ENCODE measurements at places on chromosomes 6 and 20. TPM values are rescaled to one million over a fixed set of nuclear protein-coding genes. Genes with fewer than 3 reads are reported as not detected.

- ATAC-seq = no peak
Measured at GRCh38 chr20:6882561-6883291, 115.2 kb downstream of the BMP2 start.

GRCh38 chr20:4451487-4452081 is 270.1 kb upstream of the PRND start:
- no peak for ATAC-seq

DNA sequence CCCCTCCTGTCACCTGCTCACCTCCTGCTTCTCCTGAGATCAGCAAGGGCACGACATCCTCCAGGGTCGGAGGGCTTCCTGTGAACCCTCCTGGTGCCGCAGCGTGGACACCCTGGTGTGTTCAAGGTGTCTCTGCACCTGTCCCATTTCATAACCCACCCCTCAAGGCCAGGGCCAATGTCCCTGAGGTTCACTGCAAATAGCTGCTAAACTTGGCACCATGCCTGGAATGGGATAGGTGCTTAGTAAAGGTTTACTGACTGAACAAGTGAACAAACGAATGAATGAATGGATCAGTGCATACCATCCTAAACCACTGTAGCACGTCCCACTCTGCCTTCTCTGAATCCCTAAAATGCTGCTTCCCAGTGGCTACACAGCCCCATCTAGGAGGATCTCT is 35.0 kb downstream of the SIRPA start:
- no peak for ATAC-seq

Gene ATP9A
- 83.3 TPM for total RNA-seq
